Suppressor macrophage (primary cell): ENCODE measurements at places on chromosomes 3 and 15.

GRCh38 chr3:88031642-88032077, 27.1 kb downstream of the CGGBP1 start:
- DNase-seq: no peak

DNA sequence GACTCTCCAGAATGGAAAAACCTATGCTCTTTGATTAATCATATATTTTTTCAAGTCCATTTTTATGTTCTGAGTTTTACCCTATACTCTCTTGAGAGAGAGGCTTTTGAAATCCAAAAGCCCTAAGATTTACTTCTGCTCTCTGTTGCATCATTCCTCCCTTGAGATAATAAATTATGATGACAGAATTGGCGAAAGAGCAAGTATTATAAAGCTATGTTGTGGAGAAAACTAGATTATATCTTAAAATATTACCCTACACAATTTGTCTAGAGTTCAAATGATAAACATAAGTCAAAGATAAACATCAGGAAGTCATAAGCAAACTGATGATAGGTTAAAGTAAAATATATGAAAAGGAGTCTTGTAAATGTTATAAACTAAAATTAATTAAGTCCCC, 293.4 kb upstream of the MME start:
- peak; percentile 42 for DNase-seq

DNA sequence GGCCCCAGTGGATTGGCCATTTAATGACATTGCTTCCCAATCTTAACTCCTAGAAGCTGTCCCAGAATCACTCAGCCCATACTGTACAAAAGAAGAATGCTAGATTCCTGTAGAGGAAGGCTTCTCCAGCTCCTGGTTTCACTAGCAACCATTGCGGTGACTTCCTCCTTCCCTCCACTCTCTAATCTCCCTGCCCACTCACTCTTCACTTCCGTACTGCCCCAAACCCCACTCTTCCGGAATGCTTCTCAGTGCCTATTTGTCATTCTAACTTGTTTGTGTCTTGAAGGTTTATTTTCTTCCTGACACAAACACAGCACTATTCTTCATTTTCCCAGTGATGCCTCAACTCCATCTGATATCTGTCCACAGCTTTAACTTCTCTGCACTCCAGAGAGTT, 97.1 kb upstream of the SPATA16 start:
- DNase-seq: peak; percentile 37

DNA sequence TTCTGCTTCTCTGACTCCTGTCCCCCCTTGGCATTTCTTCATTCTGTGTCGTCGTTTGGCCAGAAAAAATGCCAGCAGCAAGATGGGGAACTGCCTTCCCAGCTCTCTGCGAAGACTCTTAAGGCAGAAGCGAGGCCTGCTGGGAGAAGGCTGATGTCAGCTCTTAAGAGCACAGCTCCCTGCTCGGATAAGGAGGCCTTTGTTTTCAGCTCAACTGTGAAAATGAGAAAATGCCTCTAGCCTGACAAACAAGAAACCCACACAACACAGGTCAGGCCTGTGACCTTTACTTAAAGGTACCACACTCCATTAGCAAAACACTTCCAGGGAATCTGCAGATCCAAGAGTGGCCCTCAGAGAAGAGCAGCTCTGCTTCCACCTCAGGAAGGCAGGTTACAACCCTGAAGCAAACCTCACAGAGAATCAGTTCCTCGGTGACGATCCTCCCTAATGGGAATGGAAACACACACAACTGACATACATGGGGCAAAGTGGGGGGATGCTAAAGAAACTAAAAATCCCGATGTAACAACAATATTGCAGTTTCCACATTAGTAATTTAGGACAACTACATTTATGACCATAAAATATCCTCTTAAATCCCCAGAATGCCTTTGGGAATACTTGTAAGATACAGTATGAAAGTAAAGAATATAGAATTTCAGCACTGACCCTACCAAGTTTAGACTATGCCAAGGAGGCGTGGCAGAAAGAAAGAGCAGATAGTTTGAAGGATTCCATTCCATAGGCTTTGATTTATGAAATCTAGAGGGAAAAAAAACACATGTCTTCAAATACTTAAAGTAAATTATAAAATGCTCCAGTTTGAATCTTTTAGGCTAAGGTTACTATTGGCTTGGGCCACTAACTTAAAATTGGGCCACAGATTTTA, 52.1 kb downstream of the VGLL4 start:
- DNase-seq: peak; percentile 79

- DNase-seq: peak; percentile 50
These were observed 41.3 kb downstream of the GLDN start for GRCh38 chr15:51382787-51383186.

- no peak for DNase-seq
These were observed 508.1 kb downstream of the NTRK3 start for GRCh38 chr15:87748483-87748882.

DNA sequence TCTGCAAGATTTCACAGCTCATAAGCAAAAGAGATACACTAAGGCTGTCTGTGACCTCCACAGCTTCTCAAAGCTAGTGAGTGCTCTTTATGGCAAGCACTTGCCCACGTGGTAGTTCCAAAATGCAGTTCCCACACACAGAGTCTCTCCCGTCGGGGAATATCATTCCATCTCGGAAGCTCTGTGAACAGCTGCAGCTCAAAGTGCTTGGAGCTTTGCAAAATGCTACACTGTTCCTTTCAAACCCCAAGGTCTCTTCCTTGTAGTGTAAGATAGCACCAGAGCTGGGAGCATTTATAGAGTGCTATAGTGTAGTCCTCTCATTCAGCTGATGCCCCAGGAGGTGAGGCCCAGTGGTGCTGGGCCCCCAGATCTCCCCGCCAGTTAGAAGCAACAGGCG, 36.1 kb downstream of the ST6GAL1 start:
- DNase-seq: no peak

DNA sequence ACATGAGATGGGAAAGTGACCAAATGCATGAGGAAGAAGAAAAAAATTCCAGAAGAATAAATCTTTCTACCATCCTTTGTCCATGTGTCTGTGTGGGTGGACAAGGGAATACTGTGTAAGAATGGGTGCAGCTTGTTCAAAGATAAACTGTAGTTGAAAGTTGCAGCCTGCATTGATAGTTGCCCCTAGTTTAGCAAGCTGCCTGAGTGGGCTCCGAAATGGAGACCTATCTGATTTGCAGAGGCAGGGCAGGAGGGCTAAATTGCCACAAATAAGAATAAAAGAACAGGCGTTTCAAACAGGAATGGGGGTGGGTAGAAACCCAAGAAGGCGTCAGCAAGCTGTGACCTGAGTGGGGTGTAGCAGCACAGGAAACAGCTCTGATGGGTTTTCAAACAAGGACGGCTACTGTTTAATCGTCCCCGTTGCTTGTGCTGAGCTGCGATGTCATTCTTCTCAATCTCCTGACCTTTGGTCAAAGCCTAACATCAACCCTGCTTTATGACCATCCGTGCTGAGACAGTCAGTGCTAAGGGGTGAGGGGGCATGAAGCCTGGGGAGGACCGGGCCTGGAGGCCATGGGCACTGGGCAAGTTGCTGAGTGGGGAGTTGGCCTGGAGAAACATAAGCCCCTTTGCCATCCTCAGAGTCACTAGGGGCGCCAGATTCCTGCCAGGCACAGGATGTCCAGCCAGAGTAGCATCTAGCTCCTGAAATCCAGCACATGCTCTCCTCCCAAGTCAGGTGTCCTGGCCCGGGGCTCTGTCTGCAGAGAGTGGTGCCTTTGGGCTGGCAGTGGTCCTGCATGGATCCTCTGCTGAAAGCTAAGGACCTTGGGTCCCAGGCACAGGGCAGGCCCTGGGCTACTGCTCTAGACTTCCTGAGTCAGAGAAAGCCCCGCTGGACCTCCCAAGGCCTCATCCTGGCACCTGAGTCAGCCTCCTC, 19.2 kb upstream of the C15orf39 start:
- DNase-seq: no peak

GRCh38 chr3:24614359-24614758, 119.7 kb upstream of the THRB start:
- no peak for DNase-seq

- DNase-seq: no peak
These were observed 181.4 kb upstream of the UBE2E1 start for GRCh38 chr3:23624305-23624704.

GRCh38 chr3:184481984-184482671, 79.5 kb upstream of the EPHB3 start:
- no peak for DNase-seq
